ENCODE measurements at places on chromosomes 16 and 17.
A peak's percentile ranks its signal among the peaks of the same experiment; 100 is the strongest.

- DNase-seq = no peak
These were observed 107.9 kb upstream of the ZNF469 start for GRCh38 chr16:88274847-88275246.

DNA sequence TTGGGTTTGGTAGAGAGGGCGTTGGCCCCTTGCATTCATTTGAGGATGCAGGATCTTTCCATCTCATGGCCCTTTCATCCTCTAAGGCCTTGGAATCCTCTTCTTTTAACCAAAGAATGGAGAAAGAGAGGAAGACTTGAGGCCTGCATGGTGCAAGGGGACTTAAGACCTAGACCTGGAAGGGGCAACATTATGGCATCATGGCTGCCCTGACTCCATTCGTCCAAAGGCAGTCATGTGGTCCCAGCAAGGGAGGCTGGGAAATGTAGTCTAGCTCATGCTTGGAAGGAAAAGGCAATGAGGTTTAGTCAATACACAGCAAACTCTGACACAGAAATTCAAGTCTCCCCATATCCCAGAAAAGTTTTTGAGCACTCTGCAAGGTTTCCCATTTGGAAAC is 30.7 kb upstream of the CDRT4 start:
- peak; percentile 3 for DNase-seq

GRCh38 chr17:33234930-33235685 is 58.0 kb downstream of the ASIC2 start:
- no peak for DNase-seq

GRCh38 chr17:51445946-51446345 is 185.6 kb downstream of the UTP18 start:
- DNase-seq = no peak

- no peak for DNase-seq
These were observed 14.7 kb downstream of the ANKRD13B start for GRCh38 chr17:29607557-29608195.

DNA sequence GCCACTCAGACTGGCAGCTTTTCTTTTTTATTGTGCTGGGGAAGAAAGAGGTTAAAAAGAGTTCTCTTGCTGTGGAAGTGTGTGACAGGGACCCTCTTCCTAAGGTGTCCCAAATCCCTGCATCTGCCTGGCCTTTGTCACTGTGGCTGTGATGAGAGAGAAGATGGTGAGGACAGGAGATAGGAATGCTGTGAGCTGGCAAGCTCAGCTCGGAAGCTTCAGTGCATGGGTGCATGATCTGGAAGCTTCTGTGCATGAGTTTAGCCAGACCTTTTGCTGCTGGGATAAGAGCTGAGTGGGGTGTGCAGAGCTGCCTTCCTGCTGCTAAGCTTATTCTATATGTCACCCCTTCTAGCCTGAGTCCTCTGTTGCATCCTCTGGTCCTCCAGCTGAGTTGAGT is 103.3 kb upstream of the CACNG3 start:
- no peak for DNase-seq

GRCh38 chr17:56793531-56793930 is 40.2 kb downstream of the C17orf67 start:
- DNase-seq = no peak

- no peak for DNase-seq
These were observed 20.9 kb downstream of the SPACA3 start for GRCh38 chr17:33012522-33013033.

DNA sequence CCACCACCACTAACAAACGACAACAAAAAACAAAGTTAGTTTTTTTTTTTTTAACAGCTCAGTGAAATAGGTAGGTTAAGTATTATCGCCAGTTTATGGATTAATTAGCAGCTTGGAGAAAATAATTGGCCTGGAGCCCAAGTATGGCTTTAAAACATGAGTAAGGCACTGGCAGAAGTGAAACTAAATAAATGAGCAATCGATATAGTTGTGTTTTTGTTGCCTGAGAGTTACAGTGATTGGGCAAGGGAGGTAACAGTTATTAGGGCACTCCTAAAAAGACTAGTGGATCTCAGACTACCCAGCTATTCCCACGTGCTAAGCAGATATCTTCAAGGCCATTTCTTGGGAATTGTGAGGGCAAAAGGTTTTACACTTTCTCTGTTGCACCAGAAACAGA is 2.4 kb downstream of the MLKL start:
- DNase-seq = no peak

GRCh38 chr16:23433261-23433920 is 19.6 kb downstream of the COG7 start:
- no peak for DNase-seq

- DNase-seq = no peak
These were observed 34.9 kb downstream of the ARHGAP17 start for GRCh38 chr16:24980077-24980793.

DNA sequence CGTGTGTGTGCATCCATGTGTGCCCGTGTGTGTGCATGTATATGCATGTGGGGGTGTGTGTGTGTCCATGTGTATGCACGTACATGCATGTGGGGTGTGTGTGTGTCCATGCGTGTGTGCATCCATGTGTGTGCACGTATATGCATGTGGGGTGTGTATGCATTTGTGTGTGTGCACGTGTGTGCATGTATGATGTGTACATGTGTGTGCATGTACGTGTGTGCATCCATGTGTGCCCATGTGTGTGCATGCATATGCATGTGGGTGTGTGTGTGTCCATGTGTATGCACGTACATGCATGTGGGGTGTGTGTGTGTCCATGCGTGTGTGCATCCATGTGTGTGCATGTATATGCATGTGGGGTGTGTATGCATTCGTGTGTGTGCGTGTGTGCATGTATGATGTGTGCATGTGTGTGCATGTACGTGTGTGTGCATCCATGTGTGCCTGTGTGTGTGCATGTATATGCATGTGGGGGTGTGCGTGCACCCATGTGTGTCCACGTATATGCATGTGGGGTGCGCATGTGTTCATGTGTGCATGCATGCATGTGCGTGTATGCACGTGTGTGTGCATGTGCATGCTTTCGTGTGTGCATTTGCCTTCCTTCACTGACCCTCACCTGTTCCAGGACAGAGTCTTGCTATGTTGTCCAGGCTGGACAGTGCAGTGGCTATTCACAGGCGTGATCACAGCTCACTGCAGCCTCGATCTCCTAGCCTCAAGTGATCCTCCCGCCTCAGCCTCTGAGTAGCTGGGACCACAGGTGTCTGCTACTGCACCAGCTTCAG is 129.6 kb upstream of the TNRC6C start:
- DNase-seq = no peak

DNA sequence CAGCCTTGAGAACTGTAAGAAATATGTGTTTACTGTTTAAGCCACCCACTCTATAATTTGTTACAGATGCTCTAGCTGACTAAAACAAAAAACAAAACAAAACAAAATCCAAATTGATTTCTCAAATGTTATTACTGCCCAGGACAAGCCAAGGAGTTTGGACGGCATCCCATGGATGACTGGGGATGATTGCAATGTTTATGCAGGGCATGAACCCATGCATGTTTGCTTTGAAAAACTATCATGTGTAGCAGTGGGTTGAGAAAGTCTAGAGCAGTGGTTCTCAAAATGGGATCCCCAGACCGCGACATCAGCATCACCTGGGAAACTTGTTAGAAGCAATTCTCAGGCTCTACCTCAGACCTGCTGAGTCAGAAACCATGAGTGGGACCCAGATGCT is 223.2 kb upstream of the PSMD7 start:
- DNase-seq = no peak

- DNase-seq = no peak
These were observed 53.7 kb downstream of the GSG1L start for GRCh38 chr16:28009586-28010373.

DNA sequence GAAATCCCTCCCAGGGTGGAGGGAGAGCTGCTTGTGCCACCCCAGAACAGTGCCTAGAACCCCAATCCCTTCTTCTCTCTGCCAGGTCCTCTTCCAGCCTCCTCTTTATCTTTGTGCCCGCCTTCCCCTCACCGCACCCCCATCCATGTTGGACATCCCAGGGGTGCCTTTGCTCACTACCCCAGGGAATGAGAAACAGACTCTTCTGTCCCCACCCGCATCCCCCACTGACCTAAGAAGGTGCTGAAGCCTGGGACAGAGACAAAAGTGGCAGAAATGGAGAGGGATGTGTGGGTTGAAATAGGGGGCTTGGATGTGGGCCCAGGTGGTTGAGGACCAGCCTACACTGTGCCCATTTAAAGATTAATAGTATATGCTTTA is 17.0 kb downstream of the ALOX15B start:
- DNase-seq = no peak

- no peak for DNase-seq
These were observed 87.0 kb upstream of the RPRML start for GRCh38 chr17:47066095-47066494.

- peak; percentile 10 for DNase-seq
These were observed 70.6 kb upstream of the CLEC3A start for GRCh38 chr16:77951788-77952187.

- no peak for DNase-seq
These were observed 12.4 kb downstream of the NAT9 start for GRCh38 chr17:74763565-74764387.

DNA sequence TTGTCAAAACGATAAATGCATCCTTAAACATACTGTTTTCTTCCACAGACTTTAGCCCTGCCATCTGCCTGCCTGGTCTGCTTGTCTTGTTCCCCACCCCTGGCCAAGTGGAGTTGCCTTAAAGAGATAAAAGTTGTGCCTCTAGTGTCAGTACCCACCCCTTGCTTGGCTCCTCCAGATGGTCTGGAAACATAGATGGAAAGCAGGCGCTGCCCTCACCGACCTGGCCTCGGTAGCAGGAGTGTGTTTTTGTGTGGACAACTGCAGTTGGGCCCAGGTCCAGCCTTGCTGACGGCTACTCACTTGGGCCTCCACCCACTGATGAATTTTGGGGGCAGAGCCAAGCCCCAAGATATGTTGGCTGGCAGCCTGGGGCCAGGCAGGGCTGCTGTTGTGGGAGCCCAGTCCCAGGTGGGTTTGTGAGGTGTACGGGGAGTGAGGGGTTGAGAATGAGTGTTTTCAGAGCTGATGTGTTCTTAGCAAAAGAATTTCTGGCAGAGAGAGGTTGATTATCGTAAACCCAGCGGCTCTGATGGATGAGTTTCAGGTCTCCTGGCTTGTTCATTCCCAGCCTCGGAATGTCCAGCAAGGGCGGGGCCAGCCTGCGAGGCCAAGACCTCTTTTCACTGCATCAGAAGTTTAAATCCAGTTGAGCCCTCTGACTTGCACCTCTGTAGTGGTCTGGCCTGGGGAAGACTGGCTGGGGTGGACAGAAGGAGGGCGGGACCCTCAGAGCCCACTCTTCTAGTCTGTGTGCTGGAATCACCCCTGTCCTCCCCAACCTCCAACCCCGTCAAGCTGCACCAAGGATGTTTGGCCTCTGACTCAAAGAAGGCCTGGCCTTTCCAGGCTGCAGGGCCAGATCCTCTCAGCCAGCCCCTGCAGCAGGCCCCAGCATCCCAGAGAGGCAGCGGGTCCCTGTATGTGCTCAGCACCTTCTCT is 179.7 kb downstream of the RAB11FIP4 start:
- DNase-seq = no peak

GRCh38 chr16:16863672-16864071 is 484.7 kb downstream of the NPIPA7 start:
- no peak for DNase-seq

- no peak for DNase-seq
These were observed 74.8 kb downstream of the TANC2 start for GRCh38 chr17:63040816-63041215.

DNA sequence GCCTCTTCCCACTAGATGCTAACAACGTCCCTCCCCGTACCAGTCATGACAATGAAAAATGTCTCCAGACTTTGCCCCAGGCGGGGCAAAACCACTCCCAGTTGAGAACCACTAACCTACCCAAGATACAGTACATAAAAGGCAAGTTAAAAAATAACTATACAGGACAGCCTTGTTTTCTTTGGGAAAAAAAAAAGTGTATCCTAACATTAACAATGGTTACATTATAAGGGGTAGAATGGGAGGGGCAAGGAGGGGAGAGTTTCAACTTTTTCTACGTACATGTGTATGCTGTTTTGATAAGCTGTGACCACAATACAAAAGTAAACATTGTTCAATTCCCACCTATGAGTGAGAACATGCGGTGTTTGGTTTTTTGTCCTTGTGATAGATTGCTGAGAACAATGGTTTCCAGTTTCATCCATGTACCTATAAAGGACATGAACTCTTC is 94.9 kb downstream of the TOX3 start:
- DNase-seq = no peak

DNA sequence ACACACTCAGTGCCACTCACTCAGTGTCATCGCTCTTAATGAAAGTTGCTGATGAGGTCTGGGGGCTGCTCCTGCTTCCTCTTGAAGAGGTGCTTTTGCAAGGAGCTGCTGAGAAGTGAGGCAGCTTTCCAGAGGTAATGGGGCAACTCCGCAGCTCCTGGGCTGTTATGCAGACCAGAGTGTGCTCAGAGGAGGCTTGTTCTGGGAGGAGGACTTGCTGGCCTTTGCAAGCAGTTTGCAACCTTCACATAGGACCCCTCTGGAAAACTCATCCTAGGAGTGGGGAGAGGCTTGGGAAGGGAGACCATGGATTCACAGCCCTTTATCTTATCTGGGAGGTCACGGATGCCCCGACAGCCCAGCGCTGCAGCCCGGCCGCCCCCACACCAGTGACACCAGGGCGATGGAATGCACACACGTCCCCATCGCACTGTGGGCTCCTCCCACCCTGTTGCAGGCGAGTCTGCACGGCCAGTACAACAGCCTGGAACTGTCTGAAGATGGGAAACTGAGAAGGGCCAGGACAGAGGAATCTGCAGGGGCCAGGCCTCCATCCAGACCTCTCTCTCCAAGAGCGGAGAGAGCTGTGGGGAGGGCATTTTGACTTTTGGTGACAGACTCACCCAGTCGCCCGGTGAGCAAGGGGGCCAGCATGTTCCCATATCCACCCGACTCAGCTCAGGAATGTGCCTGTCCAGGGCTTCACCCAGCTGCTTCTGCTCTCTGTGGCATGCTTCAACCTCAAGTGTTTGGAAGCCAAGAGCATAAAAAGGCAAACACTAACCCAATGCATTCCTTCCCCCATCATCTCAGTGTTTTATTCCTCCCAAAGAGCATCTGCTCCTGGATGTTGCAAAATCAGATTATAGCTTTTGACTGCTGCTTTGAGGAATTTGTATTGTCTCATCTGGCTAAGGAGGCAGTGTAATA is 78.6 kb upstream of the ZNF469 start:
- no peak for DNase-seq

DNA sequence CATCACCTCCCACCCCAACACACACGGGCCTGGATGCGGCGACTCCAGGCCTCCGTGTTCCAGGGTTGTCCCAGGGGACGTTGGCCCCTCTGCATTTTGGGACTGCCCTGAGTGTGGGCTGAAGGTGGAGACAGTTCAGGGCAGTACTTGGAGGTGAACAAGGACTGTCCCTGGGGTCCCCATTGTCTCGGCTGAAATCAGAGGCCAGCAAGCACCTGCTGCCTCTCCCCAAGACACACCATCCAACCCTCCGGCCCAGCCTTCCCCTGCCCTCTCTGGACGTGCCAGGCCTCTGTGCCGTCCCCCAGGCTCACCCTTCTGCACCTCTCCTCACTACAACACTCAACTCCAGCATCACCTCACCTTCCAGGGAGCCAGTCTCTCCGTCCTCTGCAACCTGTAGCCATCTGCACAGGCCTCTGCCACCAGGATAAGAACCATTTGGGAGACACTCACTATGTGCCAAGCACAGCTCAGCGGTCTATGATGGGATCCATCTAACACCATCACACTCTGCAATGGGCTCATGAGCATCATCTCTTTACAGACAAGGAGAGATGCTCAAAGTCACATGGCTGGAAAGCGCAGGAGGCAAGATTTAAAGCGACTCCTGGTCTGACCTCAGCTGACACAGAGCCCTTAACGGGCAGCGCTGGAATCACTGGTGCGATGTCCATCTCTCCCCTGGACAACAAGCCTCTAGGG is 104.5 kb upstream of the SEC14L1 start:
- no peak for DNase-seq
